DMS153 (cell line): ENCODE measurements at places on chromosomes 1 and 21.

DNA sequence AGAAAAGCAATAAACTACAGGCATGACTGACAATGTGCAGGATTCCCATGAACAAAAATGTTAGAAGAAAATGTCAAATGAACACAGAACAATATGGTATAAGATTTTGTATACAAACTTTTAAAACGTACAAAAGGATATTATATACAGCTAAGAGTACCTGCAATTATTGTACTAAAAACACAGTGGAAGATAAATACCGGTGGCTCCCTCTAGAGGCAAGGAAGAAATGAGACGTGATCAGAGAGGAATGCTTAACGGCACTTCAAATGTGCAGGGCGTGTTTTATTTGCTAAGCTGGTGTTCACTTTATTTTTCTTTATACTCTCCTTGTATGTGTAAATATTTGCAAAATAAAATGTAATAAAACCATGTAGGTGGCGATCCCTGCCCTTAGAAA lies 191.8 kb upstream of the SAMSN1 start:
- DNase-seq: no peak

DNA sequence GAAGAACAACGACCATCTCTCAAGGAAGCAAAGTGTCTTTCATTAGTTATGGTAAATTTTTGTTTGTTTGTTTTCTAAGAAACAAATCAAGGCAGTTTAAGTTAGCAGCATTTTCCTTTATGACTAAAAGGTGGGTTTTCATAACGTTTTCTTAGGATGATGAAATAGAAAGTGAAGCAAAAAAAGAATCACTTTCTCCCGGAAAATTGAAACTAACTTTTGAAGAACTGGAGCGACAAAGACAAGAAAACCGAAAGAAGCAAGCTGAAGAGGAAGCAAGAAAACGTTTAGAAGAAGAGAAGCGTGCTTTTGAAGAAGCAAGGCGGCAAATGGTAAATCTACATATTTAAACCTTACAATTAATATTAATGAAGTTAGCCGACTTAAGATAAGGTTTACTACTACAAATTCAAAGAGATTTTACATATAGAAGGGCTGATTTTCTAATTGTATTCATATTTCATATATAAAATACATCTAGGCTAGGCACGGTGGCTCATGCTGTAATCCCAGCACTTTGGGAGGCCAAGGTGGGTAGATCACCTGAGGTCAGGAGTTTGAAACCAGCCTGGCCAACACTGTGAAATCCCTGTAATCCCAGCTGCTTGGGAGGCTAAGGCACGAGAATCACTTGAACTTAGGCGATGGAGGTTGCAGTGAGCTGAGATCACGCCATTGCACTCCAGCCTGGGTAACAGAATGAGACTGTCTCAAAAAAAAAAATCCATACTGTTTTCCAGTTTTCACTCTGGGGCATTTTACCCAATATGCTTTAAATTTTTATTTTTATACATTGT lies 38.3 kb downstream of the NEXN start:
- DNase-seq: no peak

GRCh38 chr21:32829504-32829903 lies 57.9 kb upstream of the PAXBP1 start:
- no peak for DNase-seq

- no peak for DNase-seq
Measured at GRCh38 chr1:5225707-5226704, 571.6 kb downstream of the AJAP1 start.

DNA sequence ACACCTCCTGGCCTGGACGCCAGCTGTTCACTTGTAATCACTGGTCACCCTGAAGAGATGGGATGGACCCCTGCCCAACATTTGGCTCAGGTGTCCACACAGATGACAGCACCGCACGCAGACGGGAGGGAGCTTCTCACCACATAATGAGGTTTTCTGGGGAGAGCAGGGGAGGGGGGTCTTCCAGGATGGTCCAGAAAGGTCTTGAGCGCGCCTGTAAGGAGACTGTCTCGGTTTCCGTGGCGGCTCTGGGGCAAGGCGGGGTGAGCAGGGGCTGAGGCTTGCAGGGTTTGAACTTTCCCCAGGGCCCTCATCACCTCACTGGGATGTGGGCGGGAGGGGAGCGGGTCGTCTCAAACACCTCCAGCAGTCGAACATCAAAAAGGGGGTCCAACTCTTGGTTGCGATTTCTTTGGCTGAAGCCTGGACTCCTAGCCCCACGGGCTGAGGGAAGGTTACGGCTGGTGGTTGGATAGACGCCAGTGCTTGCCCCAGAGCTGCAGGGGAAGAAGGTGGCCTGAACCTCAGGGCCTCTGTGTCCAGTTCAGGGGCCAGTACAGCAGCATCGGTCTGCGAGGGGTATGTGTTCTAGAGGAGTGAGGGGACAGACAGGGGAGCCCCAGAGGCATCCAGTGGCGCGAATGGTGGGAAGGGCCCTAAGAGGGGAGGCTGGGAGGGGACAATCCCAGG lies 53.8 kb downstream of the PRKCZ start:
- DNase-seq: no peak

GRCh38 chr21:45404730-45405270 lies at the start of gene COL18A1:
TSS of gene COL18A1 (plus strand) at chr21:45405165. CDS start at chr21:45405231, 66 bp downstream.
- DNase-seq: no peak
